Colonic mucosa (tissue), 4 donors: ENCODE measurements at places on chromosomes 16 and 17. TPM values are rescaled to one million over a fixed set of nuclear protein-coding genes. Genes with fewer than 3 reads are reported as not detected.

DNA sequence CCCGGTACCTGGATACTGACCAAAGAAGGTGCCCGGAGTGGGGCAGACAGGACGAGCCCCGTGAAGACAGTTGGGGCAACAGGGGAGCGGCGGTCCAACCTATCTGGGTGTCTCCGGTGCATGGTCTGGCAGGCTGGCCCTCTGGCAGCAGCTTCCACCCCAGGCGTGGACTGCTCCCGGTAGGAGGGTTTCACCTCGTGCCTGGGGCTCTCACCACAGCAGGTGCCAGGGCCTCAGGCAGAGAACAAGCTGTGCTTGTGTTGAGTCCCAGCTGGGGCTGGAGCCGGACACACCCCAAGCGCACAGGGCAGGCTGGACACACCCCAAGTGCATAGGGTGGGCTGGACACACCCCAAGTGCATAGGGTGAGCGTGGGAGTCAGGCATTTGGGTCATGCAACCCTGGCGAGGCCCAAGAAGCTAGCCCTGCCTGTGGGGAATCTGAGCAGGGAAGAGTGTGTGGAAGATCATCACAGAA is 1.5 kb upstream of the FBXL16 start:
- DNase-seq, result no peak

GRCh38 chr17:35244341-35245195 is 1.7 kb downstream of the SLFN5 start:
- peak; percentile 58 for DNase-seq

DNA sequence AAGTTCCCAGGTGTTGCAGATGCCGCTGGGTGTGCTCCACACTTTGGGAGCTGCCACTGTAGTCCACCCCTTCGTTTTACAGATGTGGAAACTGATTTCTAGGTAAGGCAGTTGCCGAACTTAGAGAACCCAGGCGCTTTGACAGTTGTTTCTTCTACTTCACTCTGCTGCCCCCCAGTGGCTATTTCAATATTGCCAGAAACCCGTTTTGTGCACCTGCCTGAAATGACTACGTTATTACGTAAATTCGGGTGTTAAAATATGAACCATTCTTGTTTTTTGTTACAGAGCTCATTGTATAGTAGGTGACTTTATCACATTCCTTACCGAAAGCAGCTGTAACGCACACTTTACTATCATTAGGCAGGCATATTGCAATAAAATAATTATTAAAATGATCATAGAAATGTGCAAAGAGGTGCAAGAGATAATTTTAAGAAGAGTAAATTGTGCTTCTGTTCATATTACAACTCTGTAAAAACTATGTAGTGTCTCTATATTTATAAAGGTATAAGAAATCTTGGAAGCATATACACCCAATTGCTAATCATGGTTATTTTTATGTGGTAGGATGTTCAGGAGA is 44.9 kb downstream of the OTOA start:
- peak; percentile 91 for DNase-seq

DNA sequence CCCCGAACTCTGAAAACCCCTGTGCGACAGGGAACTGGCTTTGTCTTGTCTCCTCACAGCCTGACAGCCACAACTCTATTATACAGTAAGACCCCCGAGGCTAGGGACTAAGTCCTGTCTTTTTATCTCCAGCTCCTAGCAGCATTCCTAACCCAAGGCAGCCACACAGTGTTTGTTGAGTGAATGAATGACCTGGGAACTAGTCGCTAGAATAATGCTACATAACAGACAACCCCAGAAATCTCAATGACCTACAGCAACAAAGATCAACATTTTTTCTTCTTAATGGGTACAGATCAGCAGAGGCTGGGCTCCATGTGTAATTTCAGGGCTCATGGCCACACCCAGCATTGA is 71.4 kb upstream of the TNRC6C start:
- DNase-seq, result no peak

DNA sequence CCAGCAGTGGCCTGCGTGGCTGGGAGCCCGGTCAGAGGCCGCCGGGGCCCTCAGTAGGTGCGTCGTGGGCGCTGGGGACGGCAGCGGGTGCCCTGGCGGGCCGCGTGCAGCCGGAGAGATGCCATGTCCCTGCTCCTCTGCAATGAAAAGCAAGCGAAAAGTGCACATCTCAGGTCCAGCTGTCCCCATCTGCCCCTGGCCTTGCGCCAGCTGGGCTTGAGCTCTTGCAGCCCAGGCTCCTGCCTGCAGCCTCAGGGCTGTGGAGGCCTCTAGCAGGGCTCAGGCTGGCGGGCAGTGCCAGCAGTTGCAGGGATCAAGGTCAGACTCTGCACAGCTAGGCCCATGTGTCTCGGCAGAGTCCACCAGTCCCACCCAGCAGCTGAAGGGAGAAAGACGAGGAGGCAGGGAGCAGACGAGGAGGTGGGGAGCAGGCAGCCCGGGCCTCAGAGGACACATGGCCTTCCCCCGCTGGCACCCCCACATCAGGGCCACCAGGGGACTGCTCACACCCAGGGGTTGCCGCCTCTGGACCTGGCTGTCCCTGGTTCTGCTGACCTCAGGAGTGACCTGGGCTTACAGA is 11.2 kb downstream of the SLC16A3 start:
- no peak for DNase-seq

- no peak for DNase-seq
These were observed 3.8 kb downstream of the MRPL38 start for GRCh38 chr17:75900691-75901533.

- no peak for DNase-seq
These were observed 1.7 kb upstream of the MRPL12 start for GRCh38 chr17:81701288-81702071.

- no peak for DNase-seq
These were observed 9.1 kb upstream of the CRISPLD2 start for GRCh38 chr16:84810518-84811273.

GRCh38 chr17:63041722-63042121 is 75.7 kb downstream of the TANC2 start:
- no peak for DNase-seq

DNA sequence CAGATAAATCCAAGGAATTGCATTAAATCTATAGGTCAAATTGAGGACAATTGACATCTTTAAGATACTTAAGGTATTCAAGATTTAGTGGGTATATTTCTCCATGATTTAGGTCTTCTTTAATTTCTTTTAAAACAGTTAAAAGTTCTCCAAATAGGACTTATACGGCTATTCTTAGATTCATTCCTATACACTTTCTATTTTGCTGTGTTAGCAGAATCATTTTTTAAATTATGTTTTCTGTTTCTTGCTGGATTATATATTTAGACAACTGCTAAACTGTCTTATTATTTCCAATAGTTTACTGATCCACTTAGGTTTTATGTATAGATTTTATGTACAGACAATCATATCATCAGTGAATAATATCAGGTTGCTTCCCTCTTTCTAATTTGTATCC is 226.1 kb upstream of the AXIN2 start:
- no peak for DNase-seq

DNA sequence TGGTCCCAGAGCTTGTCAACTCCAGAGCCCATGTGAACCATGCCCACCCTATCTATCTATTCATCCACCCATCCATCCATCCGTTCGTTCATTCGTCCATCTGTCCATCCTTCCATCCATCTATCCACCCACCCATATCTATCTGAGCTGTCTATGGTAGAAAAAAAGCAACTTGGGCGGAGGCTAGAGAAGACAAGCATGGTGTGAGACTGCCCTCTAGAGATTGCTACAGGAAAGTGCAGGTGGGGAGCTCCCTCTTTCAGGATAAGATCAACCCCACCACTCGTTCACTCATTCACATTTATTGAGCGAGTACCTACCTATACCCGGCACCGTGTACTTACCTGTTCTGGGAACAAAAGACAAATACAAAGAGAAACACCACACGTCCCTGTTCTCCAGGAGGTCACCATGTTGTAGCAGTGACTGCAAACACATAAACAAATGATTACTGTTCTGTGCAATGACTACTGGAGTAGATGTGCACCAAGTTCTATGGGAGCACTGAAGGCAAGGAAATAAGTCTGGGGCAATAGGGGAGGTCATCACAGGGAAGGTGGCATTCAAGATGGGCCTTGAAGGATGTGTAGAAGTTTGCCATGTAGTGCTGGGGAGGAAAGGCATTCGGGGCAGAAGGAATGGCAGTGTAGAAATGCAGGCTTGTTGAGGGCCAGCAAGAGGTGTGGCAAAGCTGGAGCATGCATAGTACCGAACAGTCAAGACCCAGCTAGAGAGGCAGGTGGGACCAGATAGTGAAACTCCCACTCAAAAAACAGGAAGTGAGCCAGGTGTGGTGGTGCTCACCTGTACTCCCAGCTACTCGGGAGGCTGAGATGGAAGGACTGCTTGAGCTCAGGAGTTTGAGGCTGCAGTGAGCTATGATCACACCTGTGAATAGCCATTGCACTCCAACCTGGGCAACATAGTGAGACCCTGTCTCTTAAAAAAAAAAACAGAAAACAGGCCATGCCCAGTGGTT is 13.4 kb upstream of the ATP5MC1 start:
- peak; percentile 73 for DNase-seq

- DNase-seq, result no peak
These were observed 176.7 kb upstream of the NOG start for GRCh38 chr17:56416682-56417351.

DNA sequence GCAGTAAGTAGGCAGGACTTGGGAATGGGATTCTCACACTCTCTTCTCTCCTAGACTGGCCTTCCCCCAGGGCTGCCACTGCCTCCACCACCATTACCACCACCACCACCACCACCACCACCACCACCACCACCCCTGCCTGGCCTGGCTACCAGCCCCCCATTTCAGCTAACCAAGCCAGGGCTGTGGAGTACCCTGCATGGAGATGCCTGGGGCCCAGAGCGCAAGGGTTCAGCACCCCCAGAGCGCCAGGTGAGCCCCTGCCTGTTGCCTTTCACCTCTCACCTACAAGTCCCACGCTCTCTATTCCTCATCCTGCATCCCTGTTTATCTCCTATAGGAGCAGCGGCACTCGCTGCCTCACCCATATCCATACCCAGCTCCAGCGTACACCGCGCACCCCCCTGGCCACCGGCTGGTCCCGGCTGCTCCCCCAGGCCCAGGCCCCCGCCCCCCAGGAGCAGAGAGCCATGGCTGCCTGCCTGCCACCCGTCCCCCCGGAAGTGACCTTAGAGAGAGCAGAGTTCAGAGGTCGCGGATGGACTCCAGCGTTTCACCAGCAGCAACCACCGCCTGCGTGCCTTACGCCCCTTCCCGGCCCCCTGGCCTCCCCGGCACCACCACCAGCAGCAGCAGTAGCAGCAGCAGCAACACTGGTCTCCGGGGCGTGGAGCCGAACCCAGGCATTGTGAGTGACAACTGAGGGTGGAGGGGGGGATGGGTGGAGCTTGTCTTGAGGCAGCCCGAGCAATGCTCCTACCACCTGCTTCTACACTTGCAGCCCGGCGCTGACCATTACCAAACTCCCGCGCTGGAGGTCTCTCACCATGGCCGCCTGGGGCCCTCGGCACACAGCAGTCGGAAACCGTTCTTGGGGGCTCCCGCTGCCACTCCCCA is 7.9 kb upstream of the TMEM88 start:
- no peak for DNase-seq

DNA sequence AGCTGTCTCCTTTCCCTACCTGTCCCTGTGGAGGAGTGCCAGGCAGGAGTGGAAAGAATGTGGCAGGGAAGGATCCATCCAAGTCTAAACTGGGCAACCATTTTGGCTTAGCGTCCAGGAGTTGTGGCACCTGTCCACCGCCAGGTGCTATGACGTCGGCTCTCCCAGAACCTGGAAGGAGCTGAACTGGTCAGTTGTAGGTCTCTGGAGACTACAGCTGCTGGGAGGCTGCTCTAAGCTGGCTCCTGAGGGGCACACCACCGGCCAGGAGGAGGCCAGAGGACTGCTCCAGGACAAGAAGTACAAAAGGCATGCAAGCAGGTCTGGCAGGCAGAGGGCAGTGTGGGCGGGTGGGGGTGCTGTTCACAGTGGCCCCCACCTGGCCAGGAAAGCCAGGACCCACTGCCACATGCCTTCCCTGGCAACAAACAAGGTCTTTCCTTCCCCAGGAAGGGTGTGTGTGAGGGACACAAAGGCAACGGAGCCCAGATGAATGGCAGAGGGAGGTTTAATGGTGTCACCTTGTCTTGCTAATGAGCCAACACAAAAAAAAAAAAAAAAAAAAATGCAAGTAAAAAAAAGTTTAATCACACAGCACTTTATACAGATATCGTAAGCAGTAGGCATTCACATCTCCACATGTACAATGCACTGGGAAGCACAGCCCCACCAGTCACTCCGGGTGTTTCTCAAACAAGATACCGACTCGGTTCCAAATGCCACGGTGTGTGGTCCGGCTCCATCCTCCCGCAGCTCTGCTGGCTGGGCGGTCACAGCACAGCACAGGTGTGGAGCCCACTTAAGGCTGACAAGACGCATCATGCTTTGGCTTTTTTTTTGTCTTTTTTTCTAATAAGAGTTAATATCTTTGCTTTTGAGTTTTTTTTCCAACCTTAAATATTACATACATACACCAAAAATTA is 4.8 kb downstream of the SPHK1 start:
- DNase-seq, result no peak

DNA sequence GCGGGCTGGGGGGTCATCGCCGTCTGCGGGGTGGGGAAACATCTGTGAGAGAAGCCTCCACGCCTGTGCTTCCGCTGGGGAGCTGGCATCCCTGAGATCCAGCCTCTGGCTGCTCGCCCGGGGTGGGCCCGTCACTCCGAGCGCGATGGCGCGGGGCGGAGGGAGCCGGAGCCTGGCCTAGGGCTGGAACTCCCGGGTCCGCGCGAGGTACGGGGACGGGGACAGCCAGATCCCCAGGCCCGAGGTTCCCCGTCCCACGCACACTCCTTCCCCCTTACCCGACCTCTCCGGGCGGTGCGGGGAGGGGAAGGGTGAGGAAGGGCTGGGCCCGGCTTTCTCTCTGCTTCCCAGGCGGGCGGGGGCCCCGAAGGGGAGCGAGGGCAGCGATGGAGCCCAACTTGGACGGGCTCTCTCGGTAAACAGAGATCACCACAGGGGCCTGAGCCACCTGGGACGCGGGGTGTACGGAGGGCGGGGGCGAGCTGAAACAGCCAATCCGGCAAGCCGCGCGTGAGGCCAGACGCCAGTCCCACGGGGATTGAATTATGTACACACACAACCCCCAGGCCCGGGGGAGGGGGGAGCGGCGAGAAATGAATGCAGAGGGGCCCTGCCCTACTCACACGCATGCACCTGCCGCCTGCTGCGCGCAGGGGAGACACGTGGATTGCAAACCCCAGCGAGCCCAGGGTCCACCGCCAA is at the start of gene SLC16A11:
SLC16A11 (minus strand) TSS at position 596 of the 702 bp plus-strand sequence; CDS start at position 17, 579 bp downstream.
- peak; percentile 59 for DNase-seq

DNA sequence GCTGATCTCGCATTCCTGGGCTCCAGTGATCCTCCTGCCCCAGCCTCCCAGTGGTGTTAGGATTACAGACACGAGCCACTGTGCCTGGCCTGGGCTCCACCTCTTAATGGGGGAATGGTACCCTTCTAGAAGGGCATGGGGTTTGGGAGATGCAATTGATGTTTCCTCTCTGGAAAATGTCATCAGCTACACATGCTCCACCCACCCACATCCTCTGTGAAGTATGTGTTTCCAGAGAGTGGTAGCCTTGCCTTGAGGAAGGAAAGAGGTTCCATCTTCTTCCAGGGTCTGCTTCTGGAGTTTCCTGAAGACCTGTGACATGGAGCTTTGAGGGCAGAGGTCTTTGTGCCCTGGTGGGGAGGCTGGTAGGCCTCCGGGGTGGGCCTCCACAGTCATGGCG is 45.2 kb upstream of the GSE1 start:
- DNase-seq, result no peak

GRCh38 chr17:69246726-69247375 is 18.2 kb upstream of the ABCA10 start:
- no peak for DNase-seq

The VMO1 gene
- 2.0 TPM for total RNA-seq

The ARRB2 gene
- 42.8 TPM for total RNA-seq

The KRT24 gene
- total RNA-seq, result 1.1 TPM

The MAF gene
- total RNA-seq, result 12.3 TPM

The CCL23 gene
- not detected for total RNA-seq

The ZNF423 gene
- 7.3 TPM for total RNA-seq

The E4F1 gene
- total RNA-seq, result 19.9 TPM

The TPSAB1 gene
- total RNA-seq, result 62.1 TPM

The PAGR1 gene
- total RNA-seq, result 16.0 TPM
